ENCODE measurements at places on chromosomes 11 and 22. TPM values are rescaled to one million over a fixed set of nuclear protein-coding genes. Genes with fewer than 3 reads are reported as not detected.

The LAMTOR1 gene
- 53.8 TPM for polyA plus RNA-seq

The MIAT gene
- 20.1 TPM for polyA plus RNA-seq

The CLDN5 gene
- polyA plus RNA-seq, result 0.17 TPM

The POU2F3 gene
- not detected for polyA plus RNA-seq

Measured in Purkinje cell (primary cell).